Erythroblast (primary cell): ENCODE measurements at places on chromosomes 16 and 17.

DNA sequence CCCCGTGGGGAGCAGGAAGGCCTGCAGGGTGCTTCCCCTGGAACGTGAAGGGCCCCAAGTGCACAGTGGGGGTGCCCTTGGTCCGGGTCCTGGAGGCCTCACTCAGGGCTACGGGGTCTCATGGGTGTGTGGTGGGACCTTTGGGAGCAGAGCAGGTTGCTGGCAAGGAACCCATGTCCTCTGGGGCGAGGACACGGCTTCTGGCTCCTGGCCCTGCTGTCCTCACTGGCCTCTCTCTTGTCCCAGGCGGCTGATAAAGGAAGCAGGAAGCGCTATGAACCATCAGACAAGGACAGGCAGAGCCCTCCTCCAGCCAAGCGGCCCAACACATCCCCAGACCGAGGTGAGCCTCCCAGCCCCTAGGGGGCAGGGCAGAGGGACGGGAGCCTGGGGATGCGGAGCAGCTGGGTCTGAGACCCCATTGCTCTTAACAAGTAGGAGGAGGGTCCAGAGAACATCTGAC is 9.8 kb upstream of the IL17C start:
- DNase-seq = peak; percentile 42

DNA sequence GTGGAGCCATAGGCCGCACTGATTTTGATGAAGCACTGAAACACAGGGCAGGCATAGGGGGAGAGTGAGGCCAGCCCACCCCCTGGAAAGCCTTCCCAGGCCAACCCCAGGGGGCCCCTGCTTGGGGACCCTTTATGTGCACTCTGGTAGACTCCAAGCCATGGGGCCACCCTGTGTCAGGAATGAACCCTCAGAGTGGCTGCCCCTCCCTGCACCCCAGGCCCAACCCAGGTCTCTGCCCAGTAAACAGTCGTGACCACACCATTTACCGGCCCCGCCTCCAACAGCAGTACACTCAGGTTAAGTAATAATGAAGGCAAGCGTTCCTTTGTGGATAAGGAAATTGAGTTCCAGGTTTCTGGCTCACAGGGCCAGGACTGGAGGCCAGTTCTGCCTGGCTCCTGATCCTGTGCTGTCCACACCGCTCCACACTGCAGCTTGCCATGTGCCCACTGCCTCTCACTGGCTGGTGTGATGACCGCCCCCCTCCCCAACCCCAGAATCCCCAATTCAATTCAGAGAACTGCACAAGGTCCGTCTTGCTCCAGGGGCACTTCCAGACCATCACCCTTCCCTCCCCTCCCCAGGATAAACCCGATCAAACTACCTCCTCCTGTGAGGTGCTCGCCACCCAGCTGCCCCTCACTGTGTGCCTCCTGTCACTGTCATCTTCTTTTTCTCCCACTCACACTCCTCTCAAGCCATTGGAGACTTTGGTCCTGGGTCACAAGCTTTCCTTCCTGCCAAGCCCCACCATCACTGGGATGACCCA is 13.6 kb downstream of the PIMREG start:
- DNase-seq = no peak

DNA sequence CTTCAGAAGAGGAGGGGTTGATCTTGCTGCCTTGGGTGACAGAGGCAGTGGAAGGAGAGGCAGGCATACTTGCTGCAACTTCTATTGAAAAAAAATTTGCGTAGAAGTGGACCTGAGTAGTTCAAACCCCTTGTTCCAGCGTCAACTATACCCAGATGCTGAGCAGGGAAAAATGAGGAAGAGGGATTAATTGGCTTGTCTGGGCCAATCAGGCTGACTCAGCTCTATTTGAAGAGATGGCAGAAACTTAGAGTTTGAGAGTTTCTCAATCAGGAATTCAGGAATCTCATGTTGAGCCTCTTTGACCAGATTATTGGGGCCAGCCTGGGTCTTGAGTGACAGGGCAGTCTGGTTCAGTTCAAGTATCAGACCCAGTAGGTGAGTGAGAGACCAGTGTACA is 17.6 kb downstream of the CASC3 start:
- no peak for DNase-seq

DNA sequence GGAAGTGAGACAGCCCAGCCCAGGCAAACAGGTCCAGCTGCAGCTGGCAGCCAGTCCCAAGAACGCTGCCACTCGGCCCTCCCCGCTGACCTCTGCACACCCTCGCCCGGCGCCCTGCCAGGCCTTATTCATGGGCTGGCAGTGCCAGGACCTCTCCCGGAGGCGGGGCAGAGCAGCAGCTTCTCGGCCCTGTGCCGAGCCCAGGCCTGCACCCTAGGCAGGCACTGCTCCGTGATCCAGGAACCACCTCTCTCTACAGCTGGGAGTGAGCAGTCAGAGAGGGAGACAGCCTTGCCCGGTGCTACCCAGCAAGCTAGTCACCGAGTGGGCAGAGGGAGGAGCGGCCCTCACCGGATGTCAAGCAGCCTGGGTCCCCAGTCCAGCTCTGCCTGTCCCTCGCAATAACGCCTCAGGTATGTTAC is 79.9 kb upstream of the CBX4 start:
- no peak for DNase-seq

- DNase-seq = no peak
Observed at GRCh38 chr17:57293077-57293476, 36.8 kb downstream of the MSI2 start.

DNA sequence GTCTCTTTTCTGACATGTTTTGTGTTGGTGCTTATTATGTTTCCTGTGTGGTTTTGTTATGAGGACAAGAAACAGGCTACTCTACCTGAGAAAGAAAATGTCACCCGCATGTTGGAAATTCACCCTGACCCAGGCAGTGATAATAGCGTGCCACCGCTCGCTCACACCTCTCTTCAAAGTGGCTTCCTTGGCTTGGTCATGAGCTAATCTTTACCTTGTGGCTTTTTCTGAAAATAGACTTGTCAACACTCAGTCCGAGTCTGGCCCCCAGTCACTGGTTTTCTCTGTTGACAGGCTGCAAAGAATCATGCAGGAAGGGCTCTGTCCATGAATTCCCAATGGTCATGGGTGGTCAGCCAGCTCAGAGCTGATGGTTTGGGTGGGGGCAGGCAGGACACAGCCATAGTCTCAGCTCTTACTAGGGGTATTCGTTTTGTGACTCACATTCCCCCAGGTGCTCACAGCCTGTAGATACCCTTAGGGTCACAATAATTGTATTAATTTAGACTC is 121.3 kb upstream of the CACNG5 start:
- DNase-seq = no peak

DNA sequence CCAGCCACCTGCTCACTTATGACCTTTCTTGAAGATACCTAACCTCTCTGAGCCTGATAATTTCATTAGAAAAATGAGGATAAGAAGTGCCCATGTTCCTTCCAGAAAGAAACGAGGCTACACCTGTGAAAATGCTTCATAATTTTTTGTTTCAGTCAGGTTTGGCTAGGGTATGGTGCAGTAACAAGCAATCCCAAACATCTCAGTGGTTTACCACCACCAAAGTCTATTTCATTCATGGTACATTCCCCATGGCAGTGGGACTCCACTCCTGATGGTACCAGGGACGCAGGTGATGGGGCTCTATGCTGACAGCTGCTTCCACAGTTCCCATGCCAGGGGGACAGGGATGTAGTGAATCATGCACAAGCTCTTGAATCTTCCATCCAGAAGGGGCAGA is 147.6 kb upstream of the CES5A start:
- no peak for DNase-seq

GRCh38 chr17:57663326-57664070 is 81.6 kb downstream of the CCDC182 start:
- no peak for DNase-seq

GRCh38 chr16:24838554-24839266 is 7.1 kb upstream of the SLC5A11 start:
- DNase-seq = peak; percentile 82

DNA sequence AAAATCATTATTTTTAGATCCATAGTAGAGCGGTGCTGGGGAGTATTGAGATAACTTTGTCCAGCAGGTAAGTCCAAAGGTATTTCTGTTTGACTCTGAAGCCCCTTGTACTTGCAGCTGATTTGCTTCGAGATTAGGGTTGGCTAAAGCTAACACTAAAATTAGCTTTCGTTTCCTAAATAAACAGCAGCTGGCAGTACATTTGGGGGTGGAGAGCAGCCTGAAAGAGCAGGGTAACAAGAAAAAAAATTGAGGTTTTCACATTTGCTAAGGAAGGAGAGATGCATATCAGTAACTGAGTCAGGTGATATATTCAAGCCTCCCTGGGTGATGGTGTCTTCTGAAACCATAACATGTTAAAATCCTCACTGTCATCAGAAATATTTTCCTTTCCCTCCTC is 37.4 kb upstream of the TMC5 start:
- DNase-seq = no peak

- DNase-seq = no peak
Observed at GRCh38 chr17:44677136-44677535, 12.4 kb downstream of the CCDC43 start.

DNA sequence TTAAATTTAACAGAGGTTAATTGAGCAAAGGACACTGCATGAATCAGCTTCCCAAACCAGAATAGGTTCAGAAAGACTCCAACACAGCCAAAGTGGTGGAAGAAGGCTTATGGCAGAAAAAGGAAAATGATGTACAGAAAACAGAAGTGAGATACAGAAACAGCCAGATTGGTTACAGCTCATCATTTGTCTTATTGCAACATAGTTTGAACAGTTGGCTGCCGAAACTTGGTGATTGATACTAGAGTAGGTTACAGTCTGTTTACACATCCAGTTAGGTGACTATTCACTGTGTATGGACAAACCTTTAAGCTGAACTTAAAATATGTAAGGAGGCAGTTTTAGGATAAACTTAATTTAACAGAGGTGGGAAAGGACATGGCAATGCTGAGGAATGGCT is 18.3 kb downstream of the TMEM100 start:
- DNase-seq = no peak

DNA sequence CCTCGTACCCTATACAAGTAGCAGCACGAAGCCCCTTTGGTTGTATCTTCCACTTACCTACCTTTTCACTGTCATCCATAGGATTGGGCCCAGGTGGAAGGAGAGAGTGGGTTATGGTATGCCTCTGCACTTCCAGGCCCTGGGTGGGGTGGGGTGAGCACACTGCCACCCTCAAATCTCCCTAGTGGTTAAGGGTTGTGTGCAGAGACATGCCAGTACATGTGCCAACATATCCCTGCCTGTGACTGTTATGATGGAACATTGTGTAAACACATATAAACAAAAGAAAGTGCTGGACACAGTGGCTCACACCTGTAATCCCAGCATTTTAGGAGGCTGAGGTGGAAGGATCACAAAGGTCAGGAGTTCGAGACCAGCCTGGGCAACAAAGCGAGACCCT is 11.1 kb downstream of the HROB start:
- no peak for DNase-seq

- no peak for DNase-seq
Observed at GRCh38 chr17:37481001-37481665, 8.6 kb upstream of the DUSP14 start.

GRCh38 chr16:84791088-84791487 is 28.7 kb upstream of the CRISPLD2 start:
- no peak for DNase-seq

GRCh38 chr17:59355702-59356325 is 24.4 kb downstream of the YPEL2 start:
- no peak for DNase-seq

DNA sequence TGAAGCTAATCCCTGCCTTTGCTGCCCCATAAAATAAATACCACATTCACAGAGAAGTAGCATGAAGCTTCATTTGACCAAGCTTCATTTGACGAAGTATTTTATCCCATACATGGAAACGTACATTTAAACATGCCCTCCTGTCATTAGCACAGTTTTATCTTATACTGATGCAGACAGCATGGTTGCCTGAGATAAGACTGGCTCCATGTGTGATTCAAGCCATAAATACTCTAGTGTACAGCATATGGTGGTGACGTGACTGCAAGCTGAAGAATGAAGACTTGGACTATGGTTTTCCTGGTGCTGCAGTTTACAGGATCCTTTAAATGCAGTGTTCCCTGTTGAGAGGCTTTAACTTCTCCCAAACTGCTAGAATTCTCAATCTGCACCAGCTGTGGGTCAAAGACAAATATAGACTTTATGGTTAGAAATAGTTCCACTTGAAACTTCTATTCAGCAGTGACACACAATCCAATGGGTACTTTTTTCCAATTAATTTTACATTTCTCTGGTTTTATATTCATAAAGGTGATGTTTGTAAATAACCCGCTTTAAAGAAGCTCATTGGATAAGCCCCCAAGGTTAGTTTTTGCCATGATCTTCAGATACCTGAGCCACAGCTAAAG is 64.9 kb downstream of the CYB561 start:
- DNase-seq = peak; percentile 81

DNA sequence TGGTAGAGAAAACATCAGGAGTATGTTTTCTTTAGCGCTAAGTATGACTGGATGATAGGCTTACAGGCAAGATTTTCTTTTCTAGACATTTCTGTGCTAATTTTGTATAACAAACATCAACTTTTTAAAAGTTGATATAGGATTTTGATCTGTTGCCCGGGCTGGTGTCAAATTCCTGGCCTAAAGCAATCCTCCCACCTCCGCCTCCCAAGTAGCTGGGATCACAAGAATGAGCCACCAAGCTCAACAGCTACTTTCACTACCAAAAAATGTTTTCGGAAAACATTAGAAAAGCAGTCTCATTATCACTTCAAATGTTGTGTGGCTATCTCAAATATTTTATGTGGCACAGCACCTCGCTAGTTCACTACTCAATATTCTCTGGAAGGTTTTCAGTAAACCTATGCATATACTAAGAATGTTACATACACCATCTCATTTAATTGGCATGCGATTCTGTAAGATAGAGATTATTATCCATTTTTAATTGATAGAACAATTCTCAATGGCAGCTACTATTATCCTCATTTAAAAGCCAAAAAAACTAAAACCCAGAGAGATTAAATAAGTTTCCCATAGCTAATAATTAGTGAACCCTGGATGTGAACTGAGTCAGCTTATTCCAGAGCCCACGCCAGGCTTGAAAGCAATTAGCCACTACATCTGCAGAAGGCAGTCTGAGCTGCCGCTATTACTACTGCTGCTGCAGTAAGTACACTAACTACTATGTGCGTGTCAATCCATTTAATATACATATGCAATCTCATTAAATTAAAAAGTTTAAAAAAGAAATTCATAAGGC is 41.7 kb downstream of the CREBBP start:
- DNase-seq = no peak

DNA sequence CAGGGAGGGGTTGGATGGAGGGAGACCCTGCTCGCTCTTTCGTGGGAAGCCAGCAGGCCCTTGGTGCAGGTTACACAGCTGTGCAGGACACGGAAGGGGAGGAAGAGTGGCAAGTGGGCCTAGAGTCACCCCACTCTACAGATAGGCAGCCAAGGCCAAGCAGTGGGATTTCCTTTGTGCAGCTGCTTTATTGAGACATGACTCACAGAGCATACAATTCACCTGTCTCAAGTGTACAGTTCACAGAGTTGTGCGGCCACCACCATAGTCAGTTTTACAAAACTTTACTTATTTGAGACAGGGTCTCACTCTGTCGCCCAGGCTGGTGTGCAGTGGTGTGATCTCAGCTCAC is 91.2 kb upstream of the CIBAR2 start:
- DNase-seq = no peak
